Prostate gland (tissue), 2 donors: ENCODE measurements at places on chromosomes 16 and 17.

GRCh38 chr16:24858219-24859041, 12.7 kb downstream of the SLC5A11 start:
- DNase-seq: no peak
- no peaks in the 10 kb centered on the region for H3K36me3 ChIP-seq
- H3K4me3 ChIP-seq: no peak overlapping the region
- peaks cover 2% of the 10 kb centered on the region for H3K4me1 ChIP-seq
- no peaks in the 10 kb centered on the region for H3K27me3 ChIP-seq
- H3K27ac ChIP-seq: no peak overlapping the region

- H3K27me3 ChIP-seq: no peaks in the 10 kb centered on the region
- H3K4me1 ChIP-seq: no peaks in the 10 kb centered on the region
- DNase-seq: no peak
- H3K27ac ChIP-seq: no peak overlapping the region
Observed at GRCh38 chr17:16447676-16448075, 32.3 kb downstream of the TRPV2 start.

DNA sequence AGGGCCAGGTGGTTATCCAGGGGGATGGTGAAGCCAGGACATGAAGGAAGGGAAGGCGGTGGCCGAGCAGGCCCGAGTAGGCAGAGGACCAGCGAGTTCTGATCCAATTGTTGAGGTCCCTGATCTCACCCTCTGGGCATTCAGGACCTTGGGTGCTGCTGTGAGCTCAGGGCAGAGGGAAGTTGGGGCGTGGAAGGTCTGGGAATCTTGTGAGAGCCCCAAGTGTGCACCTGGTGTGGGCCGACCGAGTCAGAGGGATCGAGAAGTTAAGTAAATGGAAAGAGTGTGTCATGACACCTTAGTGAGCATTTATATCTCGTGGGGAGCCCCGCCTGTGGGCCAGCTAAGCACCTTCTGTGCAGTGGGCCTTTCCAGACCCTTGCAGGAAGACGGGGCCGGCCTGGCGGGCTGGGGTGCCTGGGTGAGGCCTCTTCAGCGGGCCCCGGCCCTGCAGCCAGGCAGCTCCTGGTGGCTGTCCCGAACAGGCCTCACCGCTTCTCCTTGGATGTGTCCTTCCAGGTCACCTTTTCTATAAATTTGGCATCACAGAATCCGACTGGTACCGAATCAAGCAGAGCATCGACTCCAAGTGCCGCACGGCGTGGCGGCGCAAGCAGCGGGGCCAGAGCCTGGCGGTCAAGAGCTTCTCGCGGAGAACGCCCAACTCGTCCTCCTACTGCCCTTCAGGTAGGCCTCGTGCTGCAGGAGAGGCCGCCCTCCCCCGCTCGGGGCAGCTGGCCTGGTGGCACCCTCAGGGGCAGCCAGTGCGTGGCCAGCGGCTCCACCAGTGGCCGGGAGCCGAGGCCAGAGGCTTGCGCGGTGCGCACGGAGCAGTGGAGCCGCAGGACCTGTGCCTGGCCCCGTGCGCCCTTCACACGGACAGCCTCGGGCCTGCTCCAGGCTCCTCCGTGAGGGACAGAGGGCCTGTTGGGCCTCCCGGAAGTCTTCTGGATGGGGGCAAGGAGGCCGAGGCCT, 76.0 kb downstream of the BANP start:
- H3K27me3 ChIP-seq: no peaks in the 10 kb centered on the region
- no peak for DNase-seq

DNA sequence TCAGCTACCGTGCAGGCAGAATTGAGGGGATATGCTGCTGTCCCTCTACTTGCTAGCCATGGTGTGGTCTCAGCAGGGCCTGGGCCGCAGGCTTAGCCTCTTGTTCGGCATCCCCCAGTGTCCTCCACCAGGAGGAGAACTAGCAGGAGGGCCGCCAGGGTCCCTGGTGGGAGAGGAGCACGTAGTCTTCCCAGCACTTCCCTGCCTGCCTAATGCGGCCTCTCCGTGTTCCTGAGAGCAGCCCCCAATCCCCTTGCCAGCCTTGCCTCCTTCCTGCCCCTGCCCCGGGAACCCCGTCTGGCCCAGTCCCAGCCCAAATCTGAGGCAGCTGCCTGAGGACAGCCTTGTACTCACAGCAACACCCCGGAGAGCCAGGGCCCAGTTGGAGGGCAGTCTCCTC, 38.1 kb downstream of the PLD6 start:
- H3K4me3 ChIP-seq: no peak overlapping the region
- no peak for DNase-seq
- H3K4me1 ChIP-seq: no peaks in the 10 kb centered on the region

DNA sequence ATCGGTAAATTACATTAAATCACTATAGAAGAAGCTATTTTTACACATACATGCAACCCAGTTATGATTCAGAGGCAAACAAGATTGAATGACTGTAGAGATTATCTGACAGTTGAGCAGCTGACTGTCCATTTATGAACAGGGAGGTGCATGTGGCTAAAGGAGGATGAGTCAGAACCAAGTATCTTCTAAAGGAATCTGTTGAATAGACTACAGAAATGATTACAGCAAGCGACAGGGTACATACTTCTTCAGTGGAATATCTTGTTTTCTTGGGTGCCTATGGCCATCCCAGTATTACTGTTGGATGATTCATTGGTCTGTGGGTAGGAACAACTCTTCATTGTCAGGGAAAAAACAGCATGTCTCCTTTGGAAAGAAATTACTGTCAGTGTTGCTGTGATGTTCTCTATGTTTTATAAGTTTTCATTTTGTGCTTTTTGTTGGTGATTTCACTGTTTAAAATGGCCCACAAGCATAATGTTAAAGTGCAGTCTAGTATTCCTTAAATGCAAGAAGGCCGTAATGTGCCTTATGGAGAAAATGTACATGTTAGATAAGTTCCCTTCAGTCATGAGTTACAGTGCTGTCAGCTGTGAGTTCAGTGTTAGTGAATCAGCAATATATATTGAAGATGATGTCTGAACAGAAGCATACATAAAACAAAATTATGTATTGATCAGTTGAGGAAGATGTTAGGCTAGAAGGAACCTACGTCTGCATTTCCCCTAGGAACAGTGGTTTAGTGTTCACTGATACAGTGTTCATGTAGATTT, 27.0 kb downstream of the CBFB start:
- no peak for DNase-seq
- H3K27me3 ChIP-seq: no peaks in the 10 kb centered on the region
- no peaks in the 10 kb centered on the region for H3K36me3 ChIP-seq
- no peak overlapping the region for H3K27ac ChIP-seq
- H3K4me3 ChIP-seq: no peak overlapping the region

- no peaks in the 10 kb centered on the region for H3K36me3 ChIP-seq
- no peaks in the 10 kb centered on the region for H3K4me1 ChIP-seq
- no peak overlapping the region for H3K27ac ChIP-seq
- no peaks in the 10 kb centered on the region for H3K27me3 ChIP-seq
- H3K4me3 ChIP-seq: no peak overlapping the region
Observed at GRCh38 chr16:81175325-81175891, 63.1 kb upstream of the BCO1 start.

- no peaks in the 10 kb centered on the region for H3K4me1 ChIP-seq
- H3K4me3 ChIP-seq: no peak overlapping the region
Observed at GRCh38 chr17:55441544-55441943, 19.9 kb upstream of the MMD start.

- H3K27ac ChIP-seq: no peak overlapping the region
- no peak for DNase-seq
- H3K4me3 ChIP-seq: no peak overlapping the region
- no peaks in the 10 kb centered on the region for H3K36me3 ChIP-seq
- no peaks in the 10 kb centered on the region for H3K4me1 ChIP-seq
Observed at GRCh38 chr16:12576878-12577277, 226.8 kb downstream of the CPPED1 start.

DNA sequence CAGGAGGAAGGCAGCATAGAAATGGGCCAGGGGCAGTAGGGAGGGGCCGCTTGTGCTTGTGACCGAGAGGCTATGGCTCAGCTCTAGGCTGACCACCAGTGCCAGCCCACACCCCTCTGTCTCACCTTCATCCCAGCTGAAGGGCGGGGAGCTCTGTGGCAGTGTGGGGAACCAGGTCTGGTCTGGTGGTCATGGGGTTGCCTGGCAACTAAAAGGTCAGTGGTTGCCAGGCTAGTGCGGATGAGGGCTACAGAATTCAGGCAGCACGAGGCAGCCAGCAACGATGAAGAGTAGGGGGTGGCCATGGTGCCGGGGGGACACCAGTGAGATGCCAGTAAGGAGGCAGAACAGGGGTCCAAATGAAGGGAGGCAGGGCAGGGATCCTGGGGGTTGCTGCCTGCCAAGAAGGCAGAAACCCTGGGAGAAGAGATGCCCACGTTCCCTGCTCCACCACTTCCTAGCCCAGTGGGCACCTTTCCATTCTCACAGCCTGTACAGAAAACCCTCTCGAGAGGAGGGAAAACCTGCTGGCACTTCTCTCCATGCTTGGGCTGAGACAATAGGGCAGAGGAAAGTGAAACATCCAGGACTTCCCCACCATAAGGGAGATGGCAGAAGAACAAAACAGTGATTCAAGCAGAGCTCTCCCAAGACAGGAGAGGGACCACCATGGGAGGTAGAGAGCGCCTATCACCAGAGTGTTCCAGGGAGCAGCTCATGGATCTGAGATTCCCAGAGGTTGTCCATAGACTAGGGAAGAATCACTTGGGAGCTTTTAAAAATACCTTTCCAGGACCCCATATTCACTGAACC, 39.7 kb downstream of the SRCIN1 start:
- H3K4me3 ChIP-seq: no peak overlapping the region
- no peaks in the 10 kb centered on the region for H3K36me3 ChIP-seq
- no peaks in the 10 kb centered on the region for H3K27me3 ChIP-seq
- DNase-seq: no peak

- no peaks in the 10 kb centered on the region for H3K27me3 ChIP-seq
- H3K4me1 ChIP-seq: peaks cover 16% of the 10 kb centered on the region
- no peak overlapping the region for H3K4me3 ChIP-seq
- no peak for DNase-seq
- no peaks in the 10 kb centered on the region for H3K36me3 ChIP-seq
Observed at GRCh38 chr17:11986942-11987329, 10.3 kb downstream of the ZNF18 start.

- H3K4me3 ChIP-seq: no peak overlapping the region
- H3K27ac ChIP-seq: no peak overlapping the region
- no peaks in the 10 kb centered on the region for H3K27me3 ChIP-seq
- H3K36me3 ChIP-seq: no peaks in the 10 kb centered on the region
- no peaks in the 10 kb centered on the region for H3K4me1 ChIP-seq
Observed at GRCh38 chr16:50666658-50667496, 14.2 kb downstream of the SNX20 start.

- peaks cover 8% of the 10 kb centered on the region for H3K36me3 ChIP-seq
- no peak overlapping the region for H3K4me3 ChIP-seq
- H3K27ac ChIP-seq: no peak overlapping the region
- H3K4me1 ChIP-seq: no peaks in the 10 kb centered on the region
- H3K27me3 ChIP-seq: no peaks in the 10 kb centered on the region
Observed at GRCh38 chr16:83907631-83908250, 8.8 kb downstream of the MLYCD start.

- H3K27me3 ChIP-seq: no peaks in the 10 kb centered on the region
- H3K27ac ChIP-seq: no peak overlapping the region
- H3K4me1 ChIP-seq: no peaks in the 10 kb centered on the region
- DNase-seq: no peak
- no peaks in the 10 kb centered on the region for H3K36me3 ChIP-seq
- H3K4me3 ChIP-seq: no peak overlapping the region
Observed at GRCh38 chr17:20302246-20302917, 165.0 kb downstream of the LGALS9B start.

DNA sequence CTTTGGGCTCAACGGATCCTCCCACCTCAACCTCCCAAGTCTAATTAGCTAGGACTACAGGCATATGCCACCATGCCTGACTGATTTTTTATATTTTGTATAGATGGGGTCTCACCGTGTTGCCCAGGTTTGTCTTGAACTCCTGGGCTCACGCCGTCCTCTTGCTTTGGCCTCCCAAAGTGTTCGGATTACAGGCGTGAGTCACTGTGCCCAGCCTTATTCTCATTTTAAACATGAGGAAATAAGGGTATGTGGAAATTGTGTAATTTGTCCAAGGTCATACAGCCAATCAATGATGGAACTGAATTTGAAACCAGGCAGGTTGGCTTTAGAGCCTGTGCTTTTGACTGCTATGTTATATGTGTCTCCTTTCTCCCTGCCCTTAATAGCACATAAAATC, 27.4 kb upstream of the AQP8 start:
- no peaks in the 10 kb centered on the region for H3K27me3 ChIP-seq
- no peak overlapping the region for H3K4me3 ChIP-seq
- H3K27ac ChIP-seq: no peak overlapping the region
- no peaks in the 10 kb centered on the region for H3K4me1 ChIP-seq

- no peaks in the 10 kb centered on the region for H3K36me3 ChIP-seq
- DNase-seq: no peak
- H3K27me3 ChIP-seq: no peaks in the 10 kb centered on the region
- H3K4me1 ChIP-seq: no peaks in the 10 kb centered on the region
- no peak overlapping the region for H3K27ac ChIP-seq
Observed at GRCh38 chr16:11624205-11624604, 37.5 kb upstream of the LITAF start.

DNA sequence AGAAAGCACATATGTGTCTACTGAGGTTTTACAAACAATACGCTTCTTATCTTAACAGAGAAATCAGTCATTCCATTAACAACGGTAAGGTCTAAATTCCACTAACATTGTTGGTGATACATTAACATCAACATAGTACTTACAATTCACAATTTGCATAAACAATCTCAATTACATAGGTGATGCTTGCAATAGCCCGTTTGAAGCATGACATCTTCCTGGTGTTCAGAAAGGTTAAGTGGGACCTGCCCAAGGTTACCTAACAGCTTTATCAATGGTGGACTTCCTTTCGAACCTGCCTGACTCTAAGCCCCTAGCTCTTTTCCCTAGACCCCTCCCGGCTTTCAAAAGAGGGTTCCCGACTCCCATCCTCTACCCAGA, 699 bp downstream of the FAM222B start:
- no peaks in the 10 kb centered on the region for H3K36me3 ChIP-seq
- no peaks in the 10 kb centered on the region for H3K27me3 ChIP-seq
- H3K4me1 ChIP-seq: no peaks in the 10 kb centered on the region
- DNase-seq: no peak

- H3K4me3 ChIP-seq: no peak overlapping the region
- H3K27ac ChIP-seq: no peak overlapping the region
- no peak for DNase-seq
- H3K36me3 ChIP-seq: no peaks in the 10 kb centered on the region
- H3K4me1 ChIP-seq: no peaks in the 10 kb centered on the region
Observed at GRCh38 chr16:77885571-77886295, 97.4 kb downstream of the VAT1L start.

- no peaks in the 10 kb centered on the region for H3K27me3 ChIP-seq
- no peaks in the 10 kb centered on the region for H3K4me1 ChIP-seq
Observed at GRCh38 chr17:30391534-30391933, 12.8 kb downstream of the CPD start.

- H3K4me3 ChIP-seq: no peak overlapping the region
- no peak overlapping the region for H3K27ac ChIP-seq
- DNase-seq: no peak
- no peaks in the 10 kb centered on the region for H3K36me3 ChIP-seq
Observed at GRCh38 chr16:31475946-31476302, 4.0 kb downstream of the TGFB1I1 start.
